ENCODE measurements at places on chromosomes 7 and 10.

GRCh38 chr10:111392159-111392558 is 315.3 kb downstream of the ADRA2A start:
- DNase-seq = no peak

DNA sequence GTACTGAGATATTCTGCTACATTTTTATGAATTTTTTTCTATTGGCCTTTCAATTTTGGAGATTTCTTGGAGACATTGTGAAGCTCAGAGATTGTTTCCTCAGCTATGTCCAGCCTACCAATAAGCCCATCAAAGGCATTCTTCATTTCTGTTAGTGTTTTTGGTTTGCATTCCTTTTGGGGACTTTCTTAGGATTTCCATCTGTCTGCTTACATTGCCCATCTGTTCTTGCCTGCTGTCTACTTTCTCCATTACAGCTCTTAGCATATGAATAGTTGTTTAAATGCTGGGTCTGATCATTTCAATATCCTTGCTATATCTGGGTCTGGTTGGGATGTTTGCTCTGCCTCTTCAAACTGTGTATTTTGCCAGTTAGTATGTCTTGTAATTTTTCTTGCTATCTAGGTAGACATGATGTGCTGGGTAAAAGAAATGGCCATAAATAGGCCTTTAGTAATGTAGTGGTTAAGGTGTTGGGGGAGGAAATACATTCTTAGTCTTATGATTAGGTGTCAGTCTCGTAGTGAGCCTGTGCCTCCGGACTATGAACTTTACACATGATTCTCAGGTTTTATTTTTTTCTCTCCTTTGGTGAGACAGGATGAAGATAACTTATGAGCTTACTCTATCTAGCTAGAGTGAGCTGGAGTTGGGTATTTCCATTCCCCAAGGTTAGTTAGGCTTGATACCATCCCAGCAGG is 32.6 kb upstream of the NME8 start:
- no peak for DNase-seq

DNA sequence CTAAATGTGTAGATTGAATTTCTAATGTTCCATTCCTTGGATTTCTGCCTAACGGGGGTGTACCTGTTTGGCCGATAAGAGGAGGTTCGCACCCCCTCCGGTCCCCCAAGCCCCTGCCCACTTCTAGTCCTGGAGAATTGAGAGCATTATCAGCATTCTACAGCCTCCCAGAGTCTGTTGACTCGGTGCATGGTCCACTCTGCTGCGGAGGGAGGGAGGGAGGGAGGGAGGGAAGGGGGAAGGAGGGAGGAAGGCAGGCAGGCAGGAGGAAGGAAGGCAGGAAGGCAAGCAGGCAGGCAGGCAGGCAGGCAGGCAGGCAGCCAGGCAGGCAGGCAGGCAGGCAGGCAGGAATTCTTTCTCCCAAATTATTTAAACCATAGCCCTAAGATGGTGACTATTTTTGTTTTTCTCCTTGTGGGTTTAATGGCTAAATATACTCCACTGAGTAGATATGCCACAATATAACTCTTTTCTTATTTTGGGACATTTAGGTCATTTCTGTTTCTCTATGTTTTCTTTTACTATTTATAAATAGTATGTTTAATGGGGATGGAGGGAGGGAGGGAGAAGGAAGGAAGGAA is 69.5 kb upstream of the CHST15 start:
- DNase-seq = no peak

GRCh38 chr7:94432281-94432670 is 37.6 kb downstream of the COL1A2 start:
- DNase-seq = no peak

DNA sequence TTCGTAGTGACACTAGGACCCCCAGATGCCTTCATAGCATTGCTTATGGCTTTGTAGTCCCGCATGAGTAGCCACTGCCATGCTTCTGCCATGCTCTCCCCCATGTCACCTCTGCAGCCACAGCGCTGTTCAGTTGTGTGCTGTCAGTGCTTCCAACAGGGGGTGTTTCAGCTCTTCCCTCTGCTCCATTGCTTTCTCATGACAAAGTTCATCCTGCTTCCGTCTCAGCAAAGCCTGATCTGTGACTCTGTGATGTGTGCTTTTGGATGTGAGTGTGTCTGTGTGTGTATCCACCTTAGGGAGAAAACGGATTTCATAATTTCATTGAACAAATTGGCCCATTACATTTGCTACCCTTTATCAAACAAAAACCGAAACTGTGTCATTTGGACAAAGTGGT is 134.9 kb upstream of the SAMD8 start:
- no peak for DNase-seq

GRCh38 chr10:86079088-86079487 is 287.5 kb downstream of the GRID1 start:
- no peak for DNase-seq

DNA sequence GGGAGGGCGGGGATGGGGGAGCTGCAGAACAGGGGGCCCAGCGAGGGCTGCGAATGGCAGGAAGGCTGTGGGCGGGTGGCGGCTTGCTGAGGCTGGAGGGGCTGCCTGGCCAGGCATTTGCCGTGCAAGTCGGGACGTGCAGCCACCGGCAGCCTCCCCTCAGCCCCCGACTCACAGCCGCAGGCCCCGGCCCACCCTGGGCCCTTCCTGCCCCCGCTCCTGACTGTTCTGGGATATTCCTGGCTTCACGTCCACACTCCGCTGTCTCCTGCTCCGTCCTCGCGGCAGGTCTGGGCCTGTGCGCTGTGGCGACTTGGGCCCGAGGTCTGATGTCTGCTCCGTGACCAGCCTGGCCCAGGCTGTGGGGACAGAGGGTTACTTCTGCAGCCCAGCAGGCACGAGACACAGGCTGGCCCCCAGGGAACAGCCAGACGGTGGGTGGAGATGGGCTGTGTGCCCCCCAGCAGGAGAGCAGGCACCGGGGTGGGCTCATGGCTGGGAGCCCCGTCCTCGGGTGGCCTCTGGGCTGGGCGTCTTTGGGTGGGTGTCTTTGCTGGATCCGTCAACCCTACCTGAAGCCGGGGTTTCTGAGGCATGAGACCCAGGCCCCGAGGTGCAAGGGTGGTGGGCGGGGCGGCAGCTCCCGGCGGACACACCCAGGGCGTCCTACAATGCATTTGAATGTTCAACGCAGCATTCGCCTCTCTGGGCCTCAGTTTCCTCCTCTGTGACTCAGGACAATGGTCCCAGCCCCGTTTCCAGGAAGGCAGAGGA is 86.5 kb downstream of the FOXL3 start:
- DNase-seq = no peak

- DNase-seq = no peak
Measured at GRCh38 chr10:110641256-110641655, 2.9 kb upstream of the RBM20 start.

- no peak for DNase-seq
Measured at GRCh38 chr7:975702-976473, 539 bp upstream of the COX19 start.

Data from stimulated activated CD8-positive, alpha-beta memory T cell treated with anti-CD3 and anti-CD28 coated beads, Interleukin-15, amount 100 ng/mL, for 1 hour (primary cell).